ENCODE measurements at places on chromosomes 6 and 20.
A peak's percentile ranks its signal among the peaks of the same experiment; 100 is the strongest.

- no peak for DNase-seq
Measured at GRCh38 chr6:138410972-138411880, 7.2 kb downstream of the HEBP2 start.

DNA sequence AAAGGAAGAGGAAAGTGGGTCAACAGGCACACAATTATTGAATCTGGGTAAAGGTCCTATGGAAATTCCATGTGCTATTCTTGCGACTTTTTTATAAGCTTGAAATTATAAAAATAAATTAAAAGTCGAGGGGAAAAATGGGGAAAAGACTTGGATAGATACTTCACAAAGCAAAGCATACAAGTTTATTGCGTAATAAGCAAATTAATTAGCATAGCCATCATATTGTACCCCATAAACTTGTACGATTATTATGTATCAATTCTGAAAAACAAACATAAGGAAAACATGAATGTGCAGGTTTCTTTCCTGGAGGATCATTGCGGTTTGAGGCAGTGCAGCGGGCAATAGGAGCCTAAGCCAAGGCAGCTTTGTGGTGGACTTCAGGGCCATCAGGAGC is 351.6 kb upstream of the NOX3 start:
- no peak for DNase-seq

GRCh38 chr20:45816951-45817350 is 4.5 kb downstream of the UBE2C start:
- DNase-seq = no peak

DNA sequence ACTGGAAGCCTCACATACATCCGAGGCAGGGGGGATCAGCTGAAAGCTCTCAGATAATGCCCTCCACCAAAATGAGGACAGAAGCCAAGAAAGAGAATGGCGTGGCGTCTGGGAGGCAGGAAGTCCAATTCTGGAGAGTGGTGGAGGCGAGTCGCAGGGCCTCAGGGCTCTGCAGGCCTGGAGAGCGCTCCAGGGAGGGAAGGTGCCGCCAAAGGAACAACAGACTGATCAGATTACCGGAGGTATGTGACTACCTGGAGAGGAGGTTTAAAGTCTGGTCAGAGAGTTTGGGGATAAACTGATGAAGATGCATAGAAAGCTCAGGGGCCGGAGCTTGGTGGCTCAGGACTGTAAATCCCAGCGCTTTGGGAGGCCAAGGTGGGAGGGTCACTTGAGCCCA is 11.2 kb upstream of the IP6K3 start:
- DNase-seq = no peak

- DNase-seq = no peak
Measured at GRCh38 chr6:154440022-154440421, 70.5 kb downstream of the CNKSR3 start.

DNA sequence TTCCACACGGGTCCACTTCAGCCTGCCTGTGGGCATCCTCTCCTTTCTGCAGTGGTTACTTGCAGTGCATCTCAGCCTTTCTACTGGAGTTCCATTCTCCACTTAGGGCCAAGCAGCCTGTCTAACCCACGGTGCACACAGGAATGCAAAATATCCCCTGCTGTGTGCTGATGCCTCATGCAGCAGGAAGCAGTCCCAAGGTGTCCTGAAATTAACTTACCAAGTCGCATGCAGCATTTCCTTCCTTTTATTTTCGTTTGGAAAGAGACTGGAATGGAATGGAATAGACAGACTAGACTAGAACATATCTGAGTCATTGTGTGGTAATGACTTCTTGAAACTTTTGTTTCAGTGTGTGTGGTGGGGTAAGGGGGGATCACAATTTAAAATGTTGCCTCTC is 25.9 kb upstream of the FOXQ1 start:
- DNase-seq = no peak

DNA sequence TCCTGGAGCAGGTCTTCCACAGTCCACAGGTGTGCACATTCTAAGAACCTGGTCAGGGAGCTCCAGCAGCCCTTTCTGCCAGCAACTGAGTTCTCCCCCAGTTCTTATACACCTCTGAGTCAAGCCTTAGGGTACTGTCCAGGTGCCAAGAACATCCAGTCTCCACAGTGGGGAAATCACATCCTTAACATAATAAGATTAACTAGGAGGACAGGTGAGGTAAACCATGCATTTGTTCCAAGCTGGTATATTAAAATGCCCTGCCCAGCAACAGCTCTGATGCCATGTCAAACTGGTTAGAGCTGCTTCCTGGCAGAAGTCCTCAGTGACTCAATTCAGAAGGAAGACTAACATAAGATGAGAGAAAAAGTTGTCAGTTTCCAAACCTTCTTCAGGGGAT is 303.9 kb upstream of the SGK1 start:
- DNase-seq = no peak

DNA sequence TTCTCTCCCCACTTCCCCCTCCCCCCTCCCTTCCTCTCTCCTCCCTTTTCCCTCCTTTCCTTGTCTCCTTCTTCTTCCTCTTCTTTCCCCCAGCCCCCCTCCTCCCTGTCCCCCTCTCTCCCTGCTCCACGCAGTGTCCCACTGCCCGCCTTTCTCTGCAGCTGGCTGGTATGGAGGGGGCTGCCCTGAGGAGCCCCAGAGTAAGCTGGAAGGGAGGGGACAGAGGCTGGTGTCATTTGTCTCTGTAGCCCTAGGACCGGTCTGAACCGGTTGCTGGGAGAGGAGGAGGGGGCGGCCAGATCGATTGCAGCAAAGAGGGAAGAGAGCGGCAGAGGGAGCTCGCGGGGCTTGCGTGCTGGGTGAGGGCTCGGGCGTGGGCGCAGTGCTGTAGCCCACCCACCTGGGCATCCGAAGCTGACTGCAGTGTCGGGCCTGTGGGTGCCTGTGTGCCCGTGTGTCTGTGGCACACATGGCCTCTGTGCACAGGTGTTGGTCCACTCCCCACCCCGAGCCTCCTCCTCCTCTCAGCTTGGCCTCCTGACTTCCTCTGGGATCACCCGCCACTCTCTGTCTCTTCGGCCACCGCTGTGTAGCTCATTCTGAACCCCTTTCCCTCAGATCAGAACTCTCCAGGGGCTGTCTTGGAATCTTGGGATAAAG is 50.6 kb downstream of the SRC start:
- DNase-seq = no peak

DNA sequence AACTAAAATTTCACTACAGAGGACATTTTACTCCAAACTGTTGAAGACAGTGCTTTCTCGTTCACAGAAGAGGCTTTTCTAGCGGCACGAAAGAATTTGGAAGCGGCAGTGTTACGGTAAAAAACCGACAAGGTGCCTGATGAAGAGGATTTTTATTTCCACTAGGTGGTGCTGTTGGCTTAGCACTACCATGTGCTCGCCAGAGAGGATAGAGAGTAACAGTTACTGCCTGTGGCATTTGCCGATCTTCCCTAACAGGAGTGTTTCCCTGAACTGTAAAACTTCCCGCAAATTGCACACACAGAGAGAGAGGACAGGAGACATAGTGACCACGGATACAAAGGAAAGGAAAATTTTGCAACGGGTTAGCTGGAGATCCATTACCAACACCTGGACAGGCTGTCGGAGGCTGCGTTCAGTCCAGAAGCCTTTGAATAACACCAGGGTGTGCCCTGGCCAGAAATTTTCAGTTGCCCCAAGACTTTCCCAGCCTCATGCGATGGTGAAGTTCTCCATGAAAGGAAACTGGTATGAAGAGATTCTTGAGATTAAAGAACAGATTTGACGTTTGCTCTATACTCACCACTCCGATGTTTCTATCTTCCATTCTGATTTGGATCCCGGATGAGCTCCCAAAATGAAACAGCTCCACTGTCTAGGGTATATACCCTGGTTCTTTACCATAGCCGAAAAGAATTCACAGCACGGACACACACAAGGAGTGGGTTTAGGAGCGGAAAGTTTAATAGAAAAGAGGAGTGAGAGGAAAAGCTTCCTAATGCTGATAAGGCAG is 48.1 kb downstream of the HLA-DPB1 start:
- peak; percentile 29 for DNase-seq

- no peak for DNase-seq
Measured at GRCh38 chr6:139409026-139409425, 34.6 kb upstream of the CITED2 start.

- DNase-seq = no peak
Measured at GRCh38 chr6:12593771-12594529, 122.6 kb upstream of the PHACTR1 start.

GRCh38 chr6:126312013-126312665 is 27.8 kb upstream of the CENPW start:
- no peak for DNase-seq

GRCh38 chr6:73774311-73774774 is 78.3 kb downstream of the CD109 start:
- DNase-seq = no peak

- no peak for DNase-seq
Measured at GRCh38 chr20:54140927-54141566, 32.7 kb downstream of the CYP24A1 start.

GRCh38 chr6:144737998-144738397 is 452.9 kb downstream of the UTRN start:
- DNase-seq = peak; percentile 22

DNA sequence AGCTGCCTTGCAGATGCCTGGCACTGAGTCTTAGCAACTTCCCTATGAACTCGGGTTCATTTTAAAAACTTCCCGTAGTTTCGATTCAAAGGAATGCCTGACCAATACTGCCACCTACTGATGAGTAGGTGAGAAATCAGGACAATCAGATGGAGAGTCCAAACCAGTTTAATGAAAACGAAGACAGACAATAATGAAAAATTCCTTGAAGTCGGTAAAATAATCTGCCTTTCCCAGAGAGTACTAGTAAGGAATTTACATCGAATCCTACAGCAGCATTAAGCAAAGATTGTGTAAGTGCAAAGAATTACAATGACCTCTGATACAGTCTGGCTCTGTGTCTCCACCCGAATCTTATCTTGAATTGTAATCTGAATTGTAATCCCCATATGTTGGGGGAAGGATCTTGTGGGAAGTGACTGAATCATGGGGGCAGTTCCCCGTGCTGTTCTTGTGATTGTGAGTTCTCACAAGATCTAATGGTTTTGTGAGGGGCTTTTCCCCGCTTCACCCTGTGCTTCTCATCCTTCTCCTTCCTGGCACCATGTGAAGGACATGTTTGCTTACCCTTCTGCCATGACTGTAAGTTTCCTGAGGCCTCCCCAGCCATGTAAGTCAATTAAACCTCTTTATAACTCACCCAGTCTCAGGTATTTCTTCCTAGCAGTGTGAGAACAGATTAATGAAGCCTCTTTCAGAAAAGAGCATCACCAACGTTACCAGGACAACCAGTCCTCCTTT is 134.4 kb downstream of the ARHGAP18 start:
- DNase-seq = no peak

GRCh38 chr20:17177341-17177740 is 49.5 kb upstream of the PCSK2 start:
- DNase-seq = no peak

DNA sequence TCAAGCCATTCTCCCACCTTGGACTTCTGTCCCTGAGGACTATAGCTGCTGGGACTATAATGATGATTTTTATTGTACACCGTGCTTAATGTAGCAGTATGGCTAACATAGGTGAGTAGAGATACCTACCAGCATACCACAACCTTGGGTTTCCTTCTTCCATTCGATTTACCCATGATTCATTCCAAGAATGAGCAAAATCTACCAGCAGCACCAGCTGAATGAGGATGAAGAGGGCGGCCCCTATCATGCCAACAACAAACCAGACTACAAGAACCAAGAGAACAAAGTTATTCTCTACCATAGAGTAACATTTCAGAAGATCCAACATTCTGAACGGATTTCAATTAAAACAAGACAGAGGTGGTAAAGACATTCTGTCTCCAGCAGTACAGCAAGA is 12.1 kb downstream of the SERINC3 start:
- DNase-seq = no peak

DNA sequence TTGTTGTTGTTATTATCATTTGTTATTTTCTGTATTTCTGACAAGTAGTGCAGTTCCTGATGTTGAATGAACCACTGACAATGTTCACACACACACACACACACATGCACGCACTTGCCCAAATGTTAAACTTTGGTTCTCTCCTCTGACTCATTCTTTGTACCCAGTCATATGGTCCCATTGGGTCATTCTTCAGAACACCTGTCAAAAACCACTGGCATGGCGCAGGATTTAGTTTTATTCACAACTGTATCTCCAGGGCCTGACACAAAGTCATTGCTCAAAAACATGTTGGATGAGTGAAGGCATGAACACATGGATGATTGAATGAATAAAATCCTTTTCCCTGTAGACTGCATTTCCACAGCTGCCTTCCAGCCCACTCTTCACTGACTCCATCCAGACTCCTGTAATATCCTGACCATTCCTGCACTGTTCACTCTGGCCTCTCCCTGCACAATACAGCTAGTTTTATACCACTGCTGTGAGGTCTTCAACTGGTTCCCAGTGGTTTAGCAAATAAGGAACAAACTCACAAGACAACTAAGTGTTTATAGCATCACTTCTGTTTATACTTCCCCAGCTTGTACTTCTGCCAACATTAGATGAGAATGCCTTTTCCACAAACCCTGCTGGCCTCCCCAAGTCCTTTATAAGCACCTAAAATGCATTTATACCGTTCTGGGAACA is 6.9 kb upstream of the CST11 start:
- no peak for DNase-seq

DNA sequence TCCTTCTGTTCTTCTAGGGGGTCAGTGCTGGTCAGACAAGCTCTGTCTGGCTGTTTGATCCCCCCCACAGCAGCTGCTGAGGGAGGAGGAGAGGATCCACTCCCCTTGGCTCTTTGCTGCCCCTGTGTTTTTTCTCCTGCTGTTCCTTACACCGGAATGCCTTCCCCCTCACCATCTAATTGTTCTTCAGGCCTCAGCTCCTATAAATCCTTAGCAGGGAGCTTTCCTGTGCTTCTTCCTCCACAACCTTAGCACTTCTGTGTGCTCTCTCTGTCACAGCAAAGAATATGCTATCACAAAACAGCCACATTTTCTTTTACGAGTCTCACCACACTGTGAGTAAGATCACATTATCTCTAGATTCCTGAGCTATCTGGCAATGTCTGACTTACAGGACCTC is 196.6 kb downstream of the OTOR start:
- no peak for DNase-seq

DNA sequence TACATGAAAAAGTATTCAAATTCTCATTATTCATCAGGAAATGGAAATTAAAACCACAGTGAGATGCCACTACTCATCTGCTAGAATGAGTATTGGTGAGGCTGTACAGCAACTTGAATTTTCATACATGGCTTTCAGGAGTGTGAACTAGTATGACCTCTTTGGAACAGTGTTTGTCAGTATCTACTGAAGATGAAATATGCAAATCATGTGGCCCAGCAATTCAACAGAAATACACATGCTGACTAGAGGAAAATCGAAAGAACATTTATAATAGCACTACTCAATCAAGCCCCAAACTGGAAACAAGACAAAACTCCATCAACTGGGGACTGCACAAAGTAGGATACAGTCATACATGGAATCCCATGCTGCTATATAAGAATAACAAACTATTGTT is 102.2 kb downstream of the DCDC2 start:
- no peak for DNase-seq

DNA sequence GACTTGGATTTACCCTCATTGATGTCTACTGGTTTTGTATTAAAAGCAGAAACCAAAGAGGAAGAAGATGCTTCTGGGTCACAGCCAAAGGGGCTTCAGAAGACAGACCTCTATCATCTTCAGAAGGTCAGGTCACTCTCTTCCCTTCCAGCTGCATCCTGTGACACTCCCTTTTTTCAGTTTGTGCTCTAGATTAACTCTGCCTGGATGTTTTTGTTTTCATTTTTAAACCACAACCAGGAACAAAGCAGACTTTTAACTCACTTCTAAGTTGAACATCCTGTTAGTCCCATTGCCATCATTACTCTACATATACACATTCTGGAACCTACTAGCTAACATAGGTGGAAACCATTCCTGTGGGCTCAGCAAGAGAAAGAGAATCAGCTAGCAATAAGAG is 45.2 kb downstream of the AKIRIN2 start:
- DNase-seq = peak; percentile 31

GRCh38 chr6:148446681-148447080 is 104.0 kb downstream of the SASH1 start:
- DNase-seq = no peak
